ENCODE measurements at places on chromosomes 3 and 15.

GRCh38 chr3:196651819-196652218 is 12.3 kb downstream of the NRROS start:
- DNase-seq = no peak

DNA sequence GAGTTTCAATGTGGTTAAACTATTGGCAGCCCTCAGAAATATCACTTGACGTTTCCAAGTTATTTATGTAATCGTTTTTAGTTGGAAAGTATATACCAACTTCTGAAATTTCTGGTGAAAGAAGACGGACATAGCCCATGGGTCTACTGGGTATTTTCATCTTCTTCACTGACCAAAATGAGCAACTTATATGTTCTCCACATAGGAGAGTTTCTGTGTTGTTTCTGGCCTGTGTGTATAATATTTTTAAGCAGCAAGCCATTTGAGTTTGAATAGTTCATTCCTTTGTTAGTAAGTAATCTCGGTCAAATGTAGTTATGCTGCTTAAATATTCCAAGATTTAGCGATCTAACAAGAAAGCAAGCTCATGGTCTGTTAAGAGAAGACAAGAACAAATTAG is 57.3 kb downstream of the ADAMTSL3 start:
- DNase-seq = no peak

GRCh38 chr3:59450946-59451763 is 401.3 kb upstream of the CFAP20DC start:
- DNase-seq = peak; percentile 87

DNA sequence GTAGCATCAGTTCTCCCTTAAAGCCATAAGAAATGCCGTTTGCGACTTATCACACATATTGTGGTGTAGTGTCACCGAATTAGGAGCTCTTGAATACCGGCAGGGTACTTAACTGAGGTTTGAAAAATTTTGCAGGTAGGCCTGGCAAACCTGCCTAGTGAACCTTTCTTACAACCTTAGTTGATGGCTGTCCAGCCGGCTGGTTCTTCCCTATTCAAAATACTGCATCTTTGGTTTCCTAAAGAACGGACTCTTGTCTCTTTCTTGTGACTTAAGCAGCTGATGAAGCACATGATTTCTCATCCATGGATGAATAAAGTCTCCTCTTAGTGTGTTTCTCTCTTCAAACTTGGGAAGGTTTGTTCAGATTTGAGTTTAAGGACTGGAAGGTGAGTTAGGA is 1.5 kb downstream of the RAB7A start:
- no peak for DNase-seq

DNA sequence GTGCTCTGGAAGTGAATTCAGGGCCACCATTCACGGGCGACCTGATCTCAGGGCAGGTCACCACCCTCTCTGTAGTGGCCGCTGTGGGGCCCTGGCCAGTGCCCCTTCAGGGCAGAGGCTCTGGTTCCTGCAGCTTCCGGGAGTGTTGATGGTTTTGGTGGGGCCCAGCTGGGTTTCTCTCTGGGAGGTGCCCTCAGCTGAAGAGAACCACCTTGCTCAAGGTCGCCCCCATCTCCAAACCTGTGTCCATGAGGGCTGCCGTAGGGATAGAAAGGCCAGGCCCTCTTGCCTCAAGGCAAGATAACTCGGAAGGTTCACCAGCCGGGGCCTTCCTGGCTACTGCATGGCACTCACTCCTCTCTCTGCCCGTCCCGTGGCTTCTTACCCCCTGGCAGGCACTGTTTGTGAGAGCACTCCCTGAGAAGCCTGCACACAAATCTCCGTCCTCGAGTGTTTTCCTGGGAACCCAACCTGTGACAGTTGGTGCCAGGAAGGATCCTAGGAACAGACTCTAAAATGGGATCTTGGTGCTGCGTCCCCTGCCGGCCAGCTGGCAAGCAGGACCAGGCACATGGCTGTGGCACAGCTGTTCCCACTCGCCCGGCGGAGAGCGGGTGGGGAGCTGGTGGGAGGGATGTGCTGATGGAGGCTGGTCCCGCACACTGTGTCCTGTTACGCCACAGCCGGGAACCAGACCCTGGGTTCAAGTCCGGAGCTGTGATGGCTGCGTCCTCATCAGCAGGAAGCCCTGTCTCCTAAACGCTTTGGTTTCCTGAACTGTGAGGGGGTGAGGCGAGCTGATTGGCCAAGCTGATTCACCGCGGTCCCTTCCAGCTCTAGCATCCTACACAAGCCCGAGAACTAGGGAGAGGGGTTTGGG is 23.2 kb upstream of the PIGZ start:
- no peak for DNase-seq

- no peak for DNase-seq
These were observed 207.2 kb upstream of the NAALADL2 start for GRCh38 chr3:174651951-174652350.

DNA sequence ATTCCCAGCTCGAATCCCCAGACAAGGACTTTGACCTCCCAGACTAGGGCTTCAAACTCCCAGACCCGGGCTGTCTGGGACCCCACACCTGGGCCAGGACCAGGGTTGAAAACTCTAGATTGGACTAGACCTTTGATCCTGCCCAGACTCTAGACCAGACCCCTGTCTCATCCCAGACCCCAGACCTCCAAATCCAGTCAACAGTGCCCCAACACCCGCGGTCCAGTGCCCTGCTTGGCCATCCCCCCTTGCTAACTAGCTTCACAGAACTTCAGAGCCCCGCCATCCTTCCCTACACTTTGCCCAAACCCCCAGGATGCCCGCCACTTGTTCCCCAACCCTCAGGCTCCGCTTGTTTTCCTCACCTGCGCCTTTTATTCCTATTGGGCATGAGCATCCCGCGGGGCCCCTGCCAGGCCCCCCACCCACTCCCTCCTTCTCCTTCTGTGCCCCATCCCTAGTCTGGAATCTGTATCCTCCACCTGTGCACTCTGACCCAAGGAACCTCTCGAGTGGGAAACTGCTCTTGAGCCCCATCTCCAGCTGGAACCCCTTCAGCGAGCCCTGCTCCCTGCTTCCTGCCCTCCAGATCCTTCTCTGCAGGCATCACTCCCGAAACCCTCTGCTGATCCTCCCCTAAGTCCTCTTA is 604 bp downstream of the GNAI2 start:
- DNase-seq = no peak

GRCh38 chr3:70963431-70964275 is 619.9 kb downstream of the FOXP1 start:
- no peak for DNase-seq

- DNase-seq = no peak
These were observed 199.5 kb upstream of the LPP start for GRCh38 chr3:187954516-187954872.

DNA sequence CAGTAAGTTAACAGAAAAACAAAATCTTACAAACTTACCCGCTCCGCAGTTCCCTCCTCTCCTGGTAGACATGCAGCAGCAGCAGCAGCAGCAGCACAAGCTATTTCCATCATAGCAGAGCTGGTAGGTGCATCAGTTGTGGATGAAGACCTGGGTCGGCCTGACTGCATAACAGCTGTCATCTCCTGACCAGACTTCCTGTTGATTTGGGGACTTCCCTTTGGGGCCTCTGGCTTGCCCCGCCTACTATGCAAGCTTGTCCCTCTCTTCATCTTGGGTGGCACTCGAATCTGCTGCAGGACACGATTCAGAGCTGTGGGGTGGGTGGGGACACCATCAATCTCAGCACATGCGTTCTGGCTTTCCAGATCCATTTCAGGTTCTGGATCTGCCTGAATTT is 65.7 kb downstream of the TMCC1 start:
- peak; percentile 60 for DNase-seq

- no peak for DNase-seq
These were observed 748 bp upstream of the AVEN start for GRCh38 chr15:34039790-34040113.

DNA sequence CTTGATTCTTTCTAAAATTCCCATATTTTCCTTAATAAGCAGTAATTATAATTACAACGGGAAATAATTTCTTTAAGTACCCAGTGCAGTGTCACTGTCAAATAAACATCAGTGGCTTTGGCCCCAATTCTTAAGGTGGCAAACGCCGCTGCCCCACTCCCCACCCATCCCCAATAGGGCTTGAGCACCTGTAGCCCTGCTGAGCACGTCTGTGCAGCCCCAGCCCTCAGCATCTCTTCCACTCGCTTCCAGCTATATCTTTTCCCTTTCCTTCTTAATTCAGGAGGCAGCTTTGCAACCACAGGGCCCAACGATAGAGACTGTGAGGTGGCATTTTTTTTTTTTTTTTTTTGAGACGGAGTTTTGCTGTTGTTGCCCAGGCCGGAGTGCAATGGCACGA is 9.0 kb downstream of the PPM1M start:
- DNase-seq = no peak

DNA sequence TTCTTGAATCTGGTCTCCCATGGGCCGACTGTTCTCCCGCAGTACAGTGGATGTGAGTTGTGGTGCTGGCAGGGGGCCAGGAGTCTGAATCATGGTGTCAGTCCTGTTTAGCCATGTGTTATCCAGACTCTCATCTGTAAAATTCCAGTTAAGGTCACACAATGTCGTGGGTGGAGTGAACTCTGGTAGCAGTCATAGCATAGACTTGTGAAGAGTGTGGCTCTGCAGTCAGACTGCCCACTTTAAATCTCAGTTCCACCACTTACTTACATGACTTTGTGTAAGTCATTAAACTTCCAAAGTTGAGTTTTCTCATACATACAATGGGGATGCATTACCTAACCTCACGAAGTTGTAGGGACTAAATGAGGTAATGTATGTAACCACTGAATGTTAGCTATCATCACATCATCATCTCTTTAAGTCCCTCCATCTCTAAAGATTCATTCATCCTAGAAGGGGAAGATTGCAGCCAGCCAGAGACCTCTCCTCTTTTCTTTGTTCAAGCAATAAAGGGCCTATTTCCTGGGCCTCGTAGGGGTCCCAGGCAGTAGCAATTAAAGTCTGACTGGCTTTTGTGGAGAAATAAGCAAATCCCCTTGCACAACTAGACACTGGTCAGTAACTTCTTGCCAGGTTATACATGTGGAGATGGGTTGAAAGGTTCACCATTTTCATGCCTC is 93.9 kb downstream of the PCCB start:
- no peak for DNase-seq

- no peak for DNase-seq
These were observed 104.0 kb downstream of the TNIK start for GRCh38 chr3:171356251-171356650.

DNA sequence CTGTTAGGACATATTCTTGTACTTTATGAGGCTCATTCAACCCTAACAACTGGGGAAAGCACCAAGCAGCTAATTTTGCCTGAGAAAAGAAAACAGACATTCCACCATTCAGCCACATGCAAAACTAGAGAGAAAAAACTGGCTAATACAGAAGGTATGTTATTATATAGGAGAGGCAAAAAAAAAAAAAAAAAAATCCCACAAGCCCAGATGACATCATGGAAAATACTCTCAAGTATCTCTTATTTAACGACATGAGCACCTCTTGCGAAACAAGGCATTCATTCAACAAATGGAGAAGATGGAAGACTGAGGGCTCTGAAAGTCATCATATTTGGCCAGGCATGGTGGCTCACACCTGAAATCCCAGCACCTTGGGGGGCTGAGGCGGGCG is 61.5 kb downstream of the PRICKLE2 start:
- no peak for DNase-seq

DNA sequence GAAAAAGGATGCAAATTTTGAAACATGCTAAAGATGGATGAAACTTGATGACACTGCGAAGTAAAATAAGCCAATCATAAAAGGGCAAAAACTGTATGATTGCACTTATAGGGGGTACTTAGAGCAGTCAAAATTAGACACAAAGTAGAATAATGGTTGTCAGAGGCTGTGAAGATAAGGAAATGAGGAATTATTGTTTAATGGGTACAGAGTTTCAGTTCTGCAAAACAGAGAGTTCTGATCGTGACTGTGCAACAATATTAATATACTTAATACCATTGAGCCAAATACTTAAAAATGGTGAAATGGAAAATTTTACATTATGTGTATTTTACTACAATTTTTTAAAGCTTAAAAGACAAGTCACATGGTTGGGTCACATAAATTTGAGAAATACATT is 35.1 kb downstream of the UBE3A start:
- no peak for DNase-seq

DNA sequence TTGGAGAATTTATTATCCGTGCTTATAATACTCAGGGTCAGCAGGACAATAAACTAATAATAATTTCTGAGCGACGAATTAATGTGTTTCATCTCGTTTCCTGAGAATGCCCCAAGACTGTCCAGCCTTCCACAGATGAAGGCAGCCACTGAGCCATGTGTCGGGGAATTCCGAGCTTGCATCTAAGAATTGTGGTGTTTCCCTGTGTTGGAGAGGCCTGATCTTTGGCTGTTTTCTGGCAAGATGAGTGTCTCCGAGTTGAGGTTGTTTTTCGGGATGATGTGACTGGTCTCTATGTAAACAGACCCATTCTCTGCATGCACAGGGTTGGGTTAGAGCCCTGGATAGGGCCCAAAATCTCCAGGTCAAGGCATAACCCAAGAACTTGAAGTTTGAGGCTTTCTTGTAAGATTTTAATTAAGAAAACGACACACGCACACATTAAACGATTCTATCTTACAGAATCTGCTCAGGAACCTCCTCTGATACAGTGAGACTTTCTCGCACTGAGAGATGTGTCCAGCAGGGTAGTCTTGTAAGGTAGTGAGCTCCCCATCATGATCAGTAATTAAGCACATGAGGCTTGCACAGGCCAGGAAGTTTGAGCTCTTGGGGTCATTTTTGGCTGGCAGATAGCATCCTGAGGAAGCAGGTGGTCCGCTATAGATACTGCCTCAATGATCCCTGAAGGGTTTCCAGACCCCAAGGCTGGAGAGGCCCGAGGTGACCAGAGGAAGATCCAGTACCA is 14.4 kb downstream of the FGD5 start:
- no peak for DNase-seq

DNA sequence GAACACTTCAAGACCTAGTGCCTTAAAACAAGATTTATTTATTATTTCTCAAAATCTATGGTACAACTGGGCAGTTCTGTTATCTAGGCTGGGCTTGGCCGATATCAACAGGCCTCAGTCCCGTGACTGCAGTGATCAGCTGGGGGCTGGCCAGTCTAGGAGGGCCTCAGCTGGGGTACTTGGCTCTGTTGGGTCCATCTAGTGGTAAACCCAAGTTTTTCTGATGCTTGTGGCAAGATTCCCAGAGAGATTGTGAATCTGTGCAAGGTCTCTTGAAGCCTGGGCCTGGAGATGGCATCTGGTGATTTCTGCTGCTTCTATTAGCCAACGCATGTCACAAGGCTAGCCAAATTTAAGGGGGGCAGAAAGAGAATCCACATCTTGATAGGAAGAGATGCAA is 482.4 kb upstream of the SGO1 start:
- no peak for DNase-seq

DNA sequence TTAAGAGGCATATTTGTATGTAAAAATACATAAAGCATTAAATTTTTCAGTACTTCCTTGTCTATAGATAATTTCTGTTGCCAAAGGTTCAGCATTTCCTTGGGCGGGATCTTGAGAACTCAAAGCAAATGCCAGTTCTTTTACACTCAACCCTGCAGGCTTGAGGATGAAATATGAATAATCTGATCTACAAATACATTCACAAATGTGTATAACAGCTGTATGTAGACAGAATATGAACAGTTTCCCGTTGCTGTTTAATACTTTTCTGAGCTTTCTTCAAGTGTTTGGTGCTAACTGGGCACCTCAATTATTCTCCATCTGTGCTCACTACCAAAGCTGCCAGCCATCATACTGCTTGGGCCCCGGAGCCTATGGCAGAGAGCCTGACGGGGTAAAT is 661.3 kb downstream of the NLGN1 start:
- no peak for DNase-seq

Data from activated CD8-positive, alpha-beta T cell treated with anti-CD3 and anti-CD28 coated beads, Interleukin-2, amount 10 ng/mL, durations not matched to agents 7 days and 5 days (primary cell).